ENCODE measurements at places on chromosomes 6 and 20.
A peak's percentile ranks its signal among the peaks of the same experiment; 100 is the strongest.

DNA sequence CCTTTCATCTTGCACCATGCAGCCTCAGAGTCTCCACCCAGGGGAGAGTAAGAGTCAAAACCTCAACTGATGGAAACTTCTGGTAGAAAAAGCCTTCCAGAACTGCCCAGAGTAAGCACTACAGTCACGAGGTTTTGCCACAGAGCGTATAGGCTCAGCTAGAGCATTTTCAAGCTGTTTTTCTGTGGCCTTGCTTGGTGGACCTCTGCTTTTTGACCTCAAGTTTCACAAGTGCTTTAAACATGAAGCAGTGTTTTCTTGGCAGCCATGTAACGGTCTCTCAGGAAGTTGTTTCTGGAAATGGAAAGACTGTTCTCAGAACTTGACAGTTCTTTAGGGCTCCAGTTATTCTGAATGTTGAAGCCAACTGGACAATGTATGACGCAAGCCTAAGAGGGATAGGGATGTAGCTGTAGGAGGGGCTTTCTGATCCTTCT is 146.5 kb downstream of the ZDHHC14 start:
- no peak for DNase-seq

GRCh38 chr6:3297909-3298308 is 39.2 kb downstream of the PSMG4 start:
- no peak for DNase-seq

- DNase-seq, result no peak
Observed at GRCh38 chr6:166336847-166337246, 5.5 kb downstream of the SFT2D1 start.

DNA sequence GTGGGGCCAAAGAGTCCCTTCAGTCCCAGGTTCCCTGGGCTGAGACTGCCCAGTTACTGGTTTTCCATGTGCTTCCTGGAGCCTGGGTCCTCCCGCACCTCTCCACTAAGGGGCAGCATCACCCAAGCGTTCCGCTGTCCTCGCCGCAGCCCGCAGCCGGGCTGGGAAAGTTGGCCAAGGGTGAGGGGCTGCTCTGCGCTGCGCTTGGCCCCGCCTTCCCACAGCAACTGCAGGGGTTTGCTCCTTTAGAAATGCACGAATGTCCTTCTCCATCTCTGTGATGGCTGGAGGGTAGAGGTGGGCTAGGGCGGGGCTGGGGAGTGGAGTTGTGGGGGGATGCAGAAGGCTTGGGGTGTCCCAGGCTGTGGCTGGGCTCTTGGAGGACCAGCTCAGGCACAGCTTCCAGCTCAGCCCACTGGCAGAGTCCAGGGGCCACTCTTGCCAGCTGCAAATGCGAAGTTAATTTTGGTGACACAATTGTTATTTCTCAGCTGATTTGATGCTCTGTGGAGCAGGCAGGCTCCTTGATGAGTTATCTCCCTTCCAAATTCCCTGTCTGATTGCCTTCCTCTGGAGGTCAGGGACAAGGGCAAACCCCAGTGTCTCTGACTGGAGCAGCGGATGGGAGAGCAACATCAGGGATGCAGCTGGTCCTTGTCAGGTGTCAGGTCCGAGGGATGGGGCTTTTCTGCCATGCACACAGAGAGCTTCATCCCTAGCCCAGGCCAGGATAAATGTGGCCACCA is 63.2 kb downstream of the NOL4L start:
- DNase-seq, result peak; percentile 55

DNA sequence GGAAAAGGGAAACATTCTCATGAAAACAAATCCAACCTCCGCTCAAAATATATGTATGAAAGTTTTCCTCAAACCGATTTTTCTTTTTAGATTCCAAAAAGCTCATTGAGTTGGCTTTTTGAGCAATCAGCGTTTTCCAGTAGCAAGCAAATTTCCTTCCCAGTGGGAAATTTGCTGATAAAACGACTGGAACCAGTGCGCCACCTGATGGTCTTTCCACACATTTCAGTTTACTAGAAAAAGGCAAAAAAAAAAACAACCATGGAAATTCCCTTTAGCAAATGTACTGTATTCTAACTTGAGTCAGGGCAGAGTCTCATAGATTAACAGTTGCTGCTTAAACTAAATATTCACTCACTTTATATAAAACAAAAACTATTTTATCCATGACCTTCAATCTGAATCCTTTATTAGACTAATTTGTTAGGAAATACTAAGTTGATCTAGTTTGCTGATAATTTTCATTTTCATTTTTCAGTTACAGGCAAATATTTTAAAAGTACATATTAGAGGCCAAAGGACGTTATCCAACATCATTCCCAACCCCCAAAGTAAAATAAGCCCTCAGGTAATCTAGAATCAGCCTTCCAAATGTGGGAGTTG is 271.5 kb downstream of the FOXA2 start:
- DNase-seq, result peak; percentile 35

DNA sequence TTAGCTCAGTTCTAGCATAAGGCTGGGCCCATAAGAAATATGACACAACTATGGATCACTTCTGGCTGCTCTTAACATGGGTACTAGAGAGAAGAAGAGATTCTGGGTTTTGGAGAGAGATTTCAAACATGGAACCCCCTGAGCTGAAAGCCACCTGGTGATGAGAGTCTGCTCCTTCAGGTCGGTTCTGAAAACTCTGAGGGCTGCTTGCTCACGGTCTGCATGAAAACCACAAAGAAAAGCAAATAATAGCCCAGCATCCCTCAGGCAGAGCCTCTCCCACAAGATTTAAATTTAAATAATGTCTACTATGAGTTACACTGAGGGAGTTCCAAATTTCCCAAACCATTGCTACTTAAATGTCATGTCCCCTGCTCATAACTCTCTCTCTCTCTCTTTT is 301.5 kb downstream of the BMP7 start:
- no peak for DNase-seq

GRCh38 chr6:122129313-122130025 is 270.0 kb upstream of the HSF2 start:
- no peak for DNase-seq

DNA sequence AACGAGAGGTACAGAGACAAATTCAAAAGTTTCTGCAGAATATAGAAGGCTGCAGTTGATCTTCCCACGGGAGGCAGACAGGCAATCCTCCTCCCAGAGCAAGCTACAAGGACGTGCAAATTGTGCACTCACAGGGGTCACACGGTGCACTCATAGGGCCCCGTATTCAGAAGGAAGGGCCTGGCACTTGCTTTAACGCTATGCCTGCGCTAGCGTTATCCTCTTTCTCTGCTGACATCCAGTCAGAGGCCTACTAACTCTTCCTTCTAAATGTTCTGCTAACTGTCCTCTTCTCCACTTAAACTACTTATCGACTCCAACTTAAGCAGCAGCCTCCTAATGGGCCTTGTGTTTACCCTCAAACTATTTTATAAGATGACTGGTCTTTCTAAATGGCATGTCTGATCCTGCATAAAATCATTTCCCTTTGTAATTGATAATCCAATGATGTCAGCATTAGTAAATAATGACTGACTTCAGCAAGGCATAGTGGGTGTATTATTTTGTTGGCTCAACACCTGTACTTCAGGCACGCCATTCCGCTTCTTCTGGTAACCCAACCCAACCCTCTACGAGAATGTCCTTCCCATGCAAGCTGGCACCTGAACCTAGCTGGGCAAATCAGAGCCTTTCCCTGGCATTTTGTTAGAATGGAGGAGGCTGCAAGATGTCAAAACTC is 2.2 kb downstream of the IFNGR1 start:
- no peak for DNase-seq

GRCh38 chr6:96659084-96659845 is 96.3 kb downstream of the FHL5 start:
- no peak for DNase-seq

DNA sequence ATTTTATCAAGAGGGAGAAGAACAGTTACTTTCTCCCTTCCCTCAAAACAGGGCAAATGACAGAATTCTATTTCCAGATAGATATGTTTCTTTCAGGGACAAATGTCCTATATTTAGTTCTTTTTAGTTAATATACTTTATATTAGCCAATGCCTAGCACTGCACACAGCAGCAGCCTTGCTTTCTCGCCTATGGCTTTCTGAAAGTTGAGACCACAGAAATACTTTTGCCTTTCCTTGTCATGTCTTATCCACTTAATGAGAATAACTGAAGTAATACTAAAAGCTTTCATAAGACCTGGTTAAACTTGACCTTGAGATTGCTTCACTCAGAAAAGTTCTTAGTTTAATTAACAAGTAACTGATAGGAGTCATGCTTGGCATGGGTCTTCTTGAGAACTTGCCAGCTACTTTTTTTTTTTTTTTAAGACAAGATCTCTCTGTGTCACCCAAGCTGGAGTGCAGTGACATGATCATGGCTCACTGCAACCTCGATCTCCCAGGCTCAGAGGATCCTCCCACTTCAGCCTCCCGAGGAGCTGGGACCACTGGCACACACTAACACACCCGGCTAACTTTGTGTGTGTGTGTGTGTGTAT is 159.3 kb downstream of the CDKAL1 start:
- DNase-seq, result no peak

DNA sequence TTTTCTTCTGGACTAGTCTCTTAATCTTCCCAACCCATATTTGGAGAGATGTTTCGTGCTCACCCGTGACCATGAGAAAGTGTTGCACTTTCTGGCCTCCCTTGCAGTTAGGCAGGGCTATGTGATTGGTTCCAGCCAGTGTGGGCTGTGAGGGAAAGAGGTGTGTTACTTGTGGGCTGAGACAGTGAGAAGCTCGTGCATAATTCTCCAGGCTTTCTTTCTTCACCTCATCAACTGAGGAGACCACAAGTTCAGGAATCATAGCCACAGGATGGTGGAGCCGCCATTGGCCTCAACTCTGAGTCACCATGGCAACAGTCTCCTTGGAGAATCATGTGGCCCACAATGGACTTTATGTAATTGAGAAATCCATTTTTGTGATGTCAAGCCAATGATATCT is 57.5 kb upstream of the FUCA2 start:
- no peak for DNase-seq

DNA sequence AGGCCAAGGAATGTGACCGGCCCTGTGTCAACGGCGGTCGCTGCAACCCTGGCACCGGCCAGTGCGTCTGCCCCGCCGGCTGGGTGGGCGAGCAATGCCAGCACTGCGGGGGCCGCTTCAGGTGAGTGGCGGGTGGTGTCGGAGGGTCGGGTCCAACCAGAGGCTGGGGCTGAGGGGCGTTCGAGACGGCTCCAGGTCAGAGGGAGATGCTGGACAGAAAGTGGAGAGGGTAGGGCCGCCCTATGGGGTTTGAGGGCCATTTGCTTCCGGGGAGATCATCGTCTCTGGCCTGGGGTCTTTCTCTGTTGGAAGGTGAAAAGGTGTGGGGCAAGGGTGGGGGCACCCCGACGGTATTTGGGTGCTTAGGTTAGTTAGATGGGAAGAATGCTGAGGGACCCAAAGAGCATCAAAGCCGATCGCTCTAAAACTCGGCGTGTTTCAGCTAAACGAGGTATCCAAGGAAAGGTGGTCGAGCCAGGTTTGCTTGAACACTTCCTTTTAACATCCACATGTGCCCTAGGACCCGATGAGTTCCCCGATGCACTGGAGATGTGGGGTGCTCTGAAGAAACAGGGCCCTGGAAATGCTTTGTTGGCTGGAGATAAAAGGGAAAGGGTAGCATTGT is 691 bp downstream of the ATRN start:
- no peak for DNase-seq

DNA sequence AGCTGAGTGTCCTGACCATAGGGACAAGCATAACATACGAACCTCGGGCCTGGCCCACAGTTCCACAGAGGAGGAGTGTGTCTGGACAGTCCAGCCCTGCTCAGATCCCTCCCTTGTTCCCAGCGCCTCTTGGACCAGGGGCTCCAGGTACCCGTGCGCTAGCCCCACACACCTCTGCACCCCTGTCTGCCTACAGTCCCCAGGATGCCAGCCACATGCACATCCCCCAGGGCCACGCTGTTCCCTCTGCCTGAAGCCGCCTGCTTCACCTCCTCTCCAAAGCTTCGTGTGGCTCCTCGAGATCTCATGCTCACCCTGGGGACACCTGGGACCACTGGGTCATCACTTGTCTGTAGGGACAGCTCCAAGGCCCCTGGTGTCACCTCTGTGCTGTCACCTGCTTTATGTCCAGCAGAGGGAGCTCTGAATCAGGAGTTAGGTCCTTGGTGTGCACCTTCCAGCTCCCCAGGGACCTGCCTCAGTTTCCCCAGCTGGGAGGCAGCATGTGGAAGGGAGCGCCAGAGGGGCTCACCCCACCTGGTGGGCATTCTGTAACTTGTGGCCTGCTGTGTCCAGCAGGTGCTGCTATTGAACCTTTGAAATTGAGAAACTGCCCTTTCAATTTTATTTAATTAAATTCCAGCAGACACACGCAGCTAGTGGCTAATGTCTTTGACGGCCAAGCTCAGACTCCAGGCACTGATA is 7.3 kb upstream of the YTHDF1 start:
- no peak for DNase-seq

GRCh38 chr20:36355469-36356171 is 49.5 kb downstream of the DLGAP4 start:
- DNase-seq, result no peak

DNA sequence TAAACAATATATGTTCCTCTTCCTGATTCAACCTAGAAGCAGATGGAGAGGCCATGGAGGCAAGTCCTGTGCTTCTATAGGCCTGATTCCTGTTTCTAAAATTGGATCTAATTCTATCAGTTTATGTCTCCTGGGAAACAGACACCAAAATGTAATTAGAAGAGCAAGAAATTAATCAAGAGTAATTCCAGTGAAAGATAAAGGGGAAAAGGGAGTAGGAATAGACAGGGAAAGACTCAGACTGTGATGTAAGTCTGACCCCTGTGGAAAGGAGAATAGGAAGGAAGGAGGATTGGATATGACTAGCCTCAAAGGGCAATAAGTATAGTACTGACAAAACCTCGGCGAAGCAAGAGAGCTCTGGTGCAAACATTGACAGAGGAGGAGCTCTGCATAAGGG is 33.9 kb upstream of the FBXO30 start:
- DNase-seq, result no peak
